Omental fat pad (tissue), 4 donors: ENCODE measurements at places on chromosomes 12 and 14. TPM values are rescaled to one million over a fixed set of nuclear protein-coding genes. Genes with fewer than 3 reads are reported as not detected.

DNA sequence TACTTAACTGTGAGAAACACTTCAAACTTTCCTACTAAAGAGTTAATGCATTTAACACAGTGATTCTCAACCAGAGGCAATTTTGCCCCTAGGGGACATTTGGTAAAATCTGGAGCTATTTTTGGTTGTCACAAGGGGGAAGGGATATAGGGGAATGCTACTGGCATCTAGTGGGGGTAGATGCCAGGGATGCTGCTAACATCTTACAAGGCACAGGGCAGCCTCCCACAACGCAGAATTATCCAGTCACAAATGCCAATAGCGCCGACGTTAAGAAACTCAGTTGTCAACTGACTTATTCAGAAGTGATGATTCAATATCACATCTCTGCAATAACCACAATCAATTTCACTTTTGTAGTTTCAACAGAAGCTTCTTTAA, 2.0 kb downstream of the EEA1 start:
- DNase-seq: no peak

- DNase-seq: no peak
Measured at GRCh38 chr12:106251631-106252455, 4.0 kb upstream of the CKAP4 start.

DNA sequence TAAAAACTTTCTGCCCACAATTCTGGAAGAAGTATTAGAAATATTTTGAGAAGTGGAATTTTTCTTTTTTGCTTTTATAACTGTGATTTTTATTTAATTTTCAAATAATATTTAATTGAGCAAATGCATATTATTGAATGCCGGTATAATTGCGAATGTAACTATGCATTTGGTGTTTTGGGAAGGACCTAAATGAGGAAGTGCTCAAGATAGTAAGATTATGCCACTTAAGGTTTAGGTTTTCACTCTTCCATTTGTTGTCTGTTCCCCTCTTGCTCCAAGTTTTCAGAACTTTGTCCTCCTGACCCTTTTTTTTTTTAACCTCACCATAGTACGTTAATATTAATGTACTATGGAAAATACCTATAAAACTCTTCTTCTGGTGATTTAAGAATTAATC, 85.8 kb downstream of the KIAA0586 start:
- DNase-seq: no peak

Gene TGFB3
- 9.2 TPM for total RNA-seq

GRCh38 chr12:109264095-109264942, 44.8 kb downstream of the FOXN4 start:
- DNase-seq: peak; percentile 42
